ENCODE measurements at places on chromosomes 3 and 15.

DNA sequence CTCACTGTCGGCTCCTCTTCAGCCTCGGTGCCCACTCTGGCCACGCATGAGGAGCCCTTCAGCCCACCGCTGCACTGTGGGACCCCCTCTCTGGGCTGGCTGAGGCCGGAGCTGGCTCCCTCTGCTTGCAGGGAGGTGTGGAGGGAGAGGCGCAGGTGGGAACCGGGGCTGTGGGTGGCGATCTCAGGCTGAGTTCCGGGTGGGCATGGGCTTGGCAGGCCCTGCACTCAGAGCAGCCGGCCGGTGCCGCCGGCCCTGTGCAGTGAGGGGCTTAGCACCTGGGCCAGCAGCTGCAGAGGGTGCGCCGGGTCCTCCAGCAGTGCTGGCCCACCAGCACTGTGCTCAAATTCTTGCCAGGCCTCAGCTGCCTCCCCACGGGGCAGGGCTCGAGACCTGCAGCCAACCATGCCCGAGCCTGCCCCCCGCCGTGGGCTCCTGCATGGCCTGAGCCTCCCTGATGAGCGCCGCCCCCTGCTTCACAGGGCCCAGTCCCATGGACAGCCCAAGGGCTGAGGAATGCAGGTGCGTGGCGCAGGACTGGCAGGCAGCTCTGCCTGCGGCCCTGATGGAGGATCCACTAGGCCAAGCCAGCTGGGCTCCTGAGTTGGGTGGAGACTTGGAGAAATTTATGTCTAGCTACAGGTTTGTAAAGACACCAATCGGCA, 899.1 kb downstream of the SI start:
- DNase-seq: no peak

DNA sequence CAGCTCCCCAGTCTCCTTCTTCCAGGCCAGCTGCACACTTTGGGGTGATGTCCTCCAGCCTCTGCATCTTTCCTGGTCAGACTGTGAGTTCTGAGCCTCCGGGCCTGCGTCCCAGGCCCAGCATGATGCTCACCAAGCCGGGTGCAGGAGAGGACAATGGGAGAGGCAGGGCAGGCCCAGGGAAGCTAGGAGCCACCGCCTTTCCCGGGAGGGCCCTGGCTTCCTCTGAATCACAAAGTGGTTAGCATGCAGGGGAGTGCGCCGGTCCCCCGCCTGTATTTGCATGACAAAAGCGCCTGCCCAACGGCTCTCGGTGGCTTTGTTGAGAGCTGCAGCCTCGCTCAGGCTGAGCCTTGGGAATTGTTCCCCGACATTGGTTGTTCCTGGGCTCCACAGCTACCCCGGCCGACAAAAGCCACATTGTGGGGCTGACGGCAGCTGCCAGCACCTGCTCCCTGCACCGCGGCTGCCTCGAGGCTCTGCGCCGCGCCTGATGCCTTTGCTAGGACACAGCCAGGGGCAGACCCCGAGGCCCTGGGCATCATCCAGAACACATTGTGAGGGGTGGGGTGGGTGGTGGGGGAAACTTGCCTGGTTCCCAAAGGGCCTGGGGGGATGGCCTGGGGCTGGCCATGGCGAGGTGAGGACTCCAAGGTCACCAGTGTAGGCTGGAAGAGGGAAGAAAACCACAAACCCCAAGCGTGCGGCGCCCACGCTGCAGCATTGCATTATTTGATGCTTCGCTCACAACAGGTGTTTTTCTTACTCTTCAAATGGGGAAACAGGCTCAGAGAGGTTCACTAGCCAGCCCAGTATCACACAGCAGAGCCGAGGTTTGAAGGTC, 20.0 kb upstream of the KLF13 start:
- DNase-seq: no peak

DNA sequence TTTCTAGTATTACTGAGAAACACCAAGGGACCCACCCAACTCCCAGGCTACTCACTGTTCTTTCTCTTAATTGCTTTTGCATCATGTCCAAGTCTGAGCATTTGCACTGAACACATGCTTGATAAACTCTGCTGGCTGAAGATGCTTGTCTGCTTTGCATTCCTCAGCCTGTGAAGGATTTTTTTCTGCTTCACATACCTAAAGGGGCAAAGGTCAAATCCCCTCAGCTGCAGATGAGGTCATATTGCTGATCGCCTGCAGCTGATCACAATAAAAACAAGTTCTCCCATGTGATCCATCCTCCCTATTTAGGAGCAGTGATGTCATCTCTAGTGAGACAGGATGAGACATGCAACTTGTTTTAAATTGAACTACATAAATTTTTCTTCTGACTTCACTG, 84.6 kb upstream of the DCBLD2 start:
- DNase-seq: peak; percentile 76

- DNase-seq: no peak
Measured at GRCh38 chr15:91306144-91306543, 206.1 kb downstream of the SV2B start.

DNA sequence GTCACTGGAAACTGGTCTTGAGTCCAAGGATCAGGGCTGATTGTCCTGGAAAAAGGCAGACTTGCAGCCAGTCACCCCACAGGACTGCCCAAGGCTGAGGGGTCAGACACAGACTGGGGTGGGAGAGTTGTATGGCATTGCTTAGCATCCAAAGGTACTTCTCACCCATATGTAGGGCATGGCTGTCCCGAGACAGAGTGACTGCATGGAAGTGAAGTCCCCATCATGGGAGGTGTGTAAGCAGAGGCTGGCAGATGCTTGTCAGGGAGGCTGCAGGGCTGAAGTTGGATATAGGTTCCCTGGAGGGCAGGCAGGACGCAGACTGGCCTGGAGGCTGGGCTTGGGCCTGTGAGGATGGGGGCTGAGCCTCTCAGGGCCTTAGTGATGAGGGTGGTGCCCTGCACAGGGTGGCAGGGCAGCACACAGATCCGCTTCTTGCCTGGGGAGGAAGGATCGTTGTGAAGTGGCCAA, 31.1 kb downstream of the PSTPIP1 start:
- no peak for DNase-seq

DNA sequence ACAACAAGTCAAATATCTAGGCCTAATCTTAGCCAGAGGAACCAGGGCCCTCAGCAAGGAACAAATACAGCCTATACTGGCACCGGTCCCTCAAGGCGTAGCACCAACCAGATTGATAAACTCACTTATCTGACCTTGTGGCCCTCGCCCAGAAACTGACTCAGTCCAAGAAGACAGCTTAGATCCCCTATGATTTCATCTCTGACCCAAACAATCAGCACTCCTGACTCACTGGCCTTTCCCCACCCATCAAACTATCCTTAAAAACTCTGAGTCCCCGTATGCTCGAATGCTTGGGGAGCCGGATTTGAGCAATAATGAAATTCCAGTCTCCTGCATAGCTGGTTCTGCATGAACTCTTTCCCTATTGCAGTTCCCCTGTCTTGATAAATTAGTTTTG, 1.6 kb upstream of the SORD start:
- DNase-seq: peak; percentile 58

- DNase-seq: peak; percentile 13
Measured at GRCh38 chr3:157354722-157355121, 81.9 kb upstream of the PTX3 start.

DNA sequence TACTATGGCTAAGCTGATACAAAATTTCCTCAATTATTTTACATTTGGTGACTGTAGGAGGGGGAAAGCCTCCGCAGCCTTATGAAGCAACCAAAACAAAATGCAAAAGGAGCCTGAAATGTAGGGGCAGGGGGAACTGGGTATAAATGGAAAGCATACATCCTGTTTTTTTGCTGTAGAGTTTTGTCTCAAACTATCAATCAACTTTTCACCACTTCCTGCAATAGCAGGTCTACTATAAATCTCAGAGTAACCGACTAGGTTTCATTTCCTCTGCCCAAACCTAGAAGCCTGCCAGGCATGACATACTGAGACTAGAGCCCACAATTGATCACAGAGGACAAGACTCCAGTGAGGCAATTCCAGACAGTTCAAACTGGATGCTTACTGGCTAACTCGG, 91.3 kb downstream of the SHQ1 start:
- DNase-seq: no peak

DNA sequence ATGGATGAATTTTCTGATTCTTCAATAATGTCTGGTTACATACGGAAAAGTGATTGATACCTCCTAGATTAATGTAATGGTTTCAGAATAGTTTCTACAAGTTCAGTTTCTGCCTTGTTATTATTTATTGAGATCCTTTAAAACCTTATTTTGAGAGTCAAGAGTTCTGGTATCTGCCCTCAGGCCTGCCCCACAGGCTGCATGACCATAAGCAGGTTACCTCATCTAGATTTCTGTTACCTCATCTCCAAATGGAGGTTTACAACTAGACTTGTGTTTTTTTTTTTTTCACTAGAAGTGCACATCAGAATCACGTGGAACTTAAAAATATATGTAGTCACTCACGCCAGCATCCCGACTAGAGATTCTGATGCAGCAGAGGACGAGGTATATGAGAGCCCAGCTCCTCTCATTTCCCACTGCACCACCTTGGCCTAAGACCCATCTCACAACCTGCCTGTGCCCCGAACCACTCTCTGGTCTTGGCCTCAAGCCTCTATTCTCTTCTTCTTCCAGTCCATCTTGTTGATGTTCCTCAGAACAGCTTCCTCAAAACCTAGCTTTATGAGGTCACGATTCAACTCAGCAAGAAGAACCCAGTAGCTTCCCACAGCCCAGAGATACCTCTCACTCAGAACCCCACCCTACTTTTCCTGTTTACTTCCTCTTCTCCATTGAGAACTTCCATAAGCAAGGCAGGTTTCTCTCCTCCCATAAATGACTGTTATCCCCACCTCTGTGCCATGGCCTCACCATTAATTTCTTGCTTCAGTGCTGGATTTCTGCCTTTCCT, 353.4 kb downstream of the CHST2 start:
- DNase-seq: no peak

DNA sequence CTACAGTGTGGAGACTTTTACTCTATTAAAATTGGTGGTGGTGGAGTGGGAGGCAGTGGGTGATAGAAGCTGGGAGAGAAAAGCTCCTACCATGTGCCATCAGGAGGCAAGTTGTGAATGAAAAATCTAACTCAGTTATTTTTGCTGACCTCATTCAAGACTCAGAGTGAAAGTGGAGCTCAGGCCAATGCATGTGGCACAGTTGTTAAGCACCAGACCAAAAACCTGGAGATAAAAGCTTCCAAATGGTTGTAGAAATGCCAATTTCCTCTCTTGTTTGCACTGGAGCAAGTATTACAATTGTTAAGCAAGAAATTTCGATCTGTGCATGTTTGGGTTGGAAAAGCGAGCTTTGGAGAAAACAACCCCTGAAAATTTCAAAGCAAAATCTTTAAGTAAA, 81.5 kb upstream of the PRICKLE2 start:
- DNase-seq: no peak

DNA sequence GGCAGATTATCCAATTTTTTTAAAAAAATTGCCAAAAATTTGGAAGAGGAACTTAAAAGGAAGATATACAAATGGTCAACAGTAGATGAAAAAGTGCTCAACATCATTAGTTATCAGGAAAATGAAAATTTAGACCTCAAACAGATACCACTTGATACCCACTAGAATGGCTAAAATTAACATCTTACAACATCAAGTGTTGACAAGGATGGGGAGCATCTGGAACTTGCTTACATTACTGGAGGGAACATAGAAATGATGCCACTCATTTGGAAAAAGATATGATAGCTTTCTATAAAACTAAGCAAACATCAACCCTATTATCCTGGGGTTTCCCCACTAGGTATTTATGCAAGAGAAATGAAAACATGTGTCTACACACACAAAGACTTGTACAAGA, 284.5 kb upstream of the CHRNA7 start:
- no peak for DNase-seq

GRCh38 chr3:67529915-67530314, 124.5 kb downstream of the SUCLG2 start:
- DNase-seq: no peak

DNA sequence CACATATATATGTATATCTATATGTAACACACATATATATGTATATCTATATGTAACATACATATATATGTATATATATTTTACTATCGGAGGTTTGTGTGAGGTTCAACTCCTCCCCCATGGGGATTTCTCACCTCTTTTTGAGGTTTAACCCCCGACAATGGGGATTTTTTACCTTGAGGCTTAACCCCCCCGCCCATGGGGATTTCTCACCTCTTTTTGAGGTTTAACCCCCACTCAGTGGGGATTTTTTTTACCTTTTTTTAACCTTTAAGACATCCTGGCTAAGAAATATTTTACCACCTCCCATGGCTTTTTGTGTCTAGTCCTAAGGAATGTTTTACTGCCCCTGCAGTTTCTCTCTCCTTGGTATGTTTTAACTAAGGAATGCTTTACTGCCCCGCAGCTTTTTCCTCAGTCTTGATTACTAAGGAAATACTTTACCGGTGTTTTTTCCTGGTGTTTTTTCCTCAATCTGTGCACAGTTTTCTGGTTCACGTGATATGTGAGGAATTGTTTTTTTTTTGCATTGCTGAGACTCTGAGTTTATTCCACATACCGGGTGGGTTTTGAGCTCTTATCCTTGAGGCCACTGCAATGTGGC, 185.2 kb downstream of the KLF13 start:
- no peak for DNase-seq

DNA sequence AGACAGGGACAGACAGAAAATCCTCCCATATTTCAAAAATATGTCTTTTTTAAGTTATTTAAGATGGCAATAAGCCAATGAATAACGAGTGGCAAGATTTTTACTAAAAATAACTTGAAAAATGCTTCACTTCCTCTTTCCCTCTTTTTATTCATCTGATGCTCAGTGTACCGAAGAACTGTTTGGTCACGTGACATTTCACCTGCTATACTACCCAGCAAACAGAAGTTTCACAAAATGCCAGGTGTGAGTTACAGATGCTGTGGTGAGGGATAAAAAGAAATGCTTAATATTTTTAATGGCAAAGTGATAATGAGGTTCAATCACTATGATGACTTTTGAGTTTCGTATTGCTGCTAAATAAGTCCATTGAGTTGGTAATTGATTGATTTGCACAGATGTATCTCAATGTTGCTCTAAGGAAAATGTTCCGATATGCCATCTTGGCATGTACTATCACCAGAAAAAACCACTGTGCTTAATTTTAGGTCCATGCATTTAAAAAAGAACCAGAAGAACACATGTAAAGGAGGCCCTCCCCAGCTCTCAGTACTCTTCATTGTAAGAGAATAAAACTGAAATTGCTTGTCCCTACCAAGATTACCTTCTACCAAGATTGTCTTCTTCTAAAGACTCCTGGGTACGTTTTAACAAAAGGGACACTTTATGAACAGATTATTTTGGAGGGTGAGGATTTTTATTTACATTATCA, 26.0 kb upstream of the SEC62 start:
- DNase-seq: no peak

DNA sequence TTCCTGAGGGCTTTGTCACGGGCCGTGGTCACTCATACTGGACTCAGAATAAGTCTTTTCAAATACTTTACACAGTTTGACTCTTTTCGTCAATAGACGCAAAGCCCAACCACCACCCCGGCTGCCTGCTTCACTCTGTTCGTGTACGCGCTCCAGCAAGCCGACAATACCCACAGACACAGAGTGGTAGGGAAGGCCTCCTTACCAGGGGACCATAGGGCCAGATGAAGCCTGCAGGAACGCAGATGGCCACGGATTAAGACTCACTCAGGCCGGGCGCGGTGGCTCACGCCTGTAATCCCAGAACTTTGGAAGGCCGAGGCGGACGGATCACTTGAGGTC, 29.7 kb downstream of the EFCAB12 start:
- no peak for DNase-seq

GRCh38 chr3:40162616-40163015, 146.9 kb upstream of the EIF1B start:
- no peak for DNase-seq

GRCh38 chr3:129890125-129890524, 3.4 kb downstream of the TMCC1 start:
- DNase-seq: no peak

GRCh38 chr3:156443079-156443478, 111.8 kb downstream of the SSR3 start:
- no peak for DNase-seq
